NCI-H1436 treated with DMSO at 0.1 percent for 48 hours (cell line): ENCODE measurements at places on chromosomes 12 and 14.

- DNase-seq: no peak
Measured at GRCh38 chr14:97707603-97708002, 910.4 kb downstream of the VRK1 start.

- no peak for DNase-seq
Measured at GRCh38 chr14:81235096-81235495, 14.3 kb upstream of the GTF2A1 start.

- no peak for DNase-seq
Measured at GRCh38 chr14:58287607-58288042, 10.7 kb upstream of the ARID4A start.

GRCh38 chr12:47105914-47106674, 26.3 kb upstream of the AMIGO2 start:
- DNase-seq: no peak

GRCh38 chr14:61333087-61333486, 11.7 kb downstream of the PRKCH start:
- no peak for DNase-seq

- DNase-seq: no peak
Measured at GRCh38 chr12:28189784-28190320, 404 bp upstream of the CCDC91 start.

GRCh38 chr12:92139634-92140150, 6.0 kb downstream of the BTG1 start:
- no peak for DNase-seq

DNA sequence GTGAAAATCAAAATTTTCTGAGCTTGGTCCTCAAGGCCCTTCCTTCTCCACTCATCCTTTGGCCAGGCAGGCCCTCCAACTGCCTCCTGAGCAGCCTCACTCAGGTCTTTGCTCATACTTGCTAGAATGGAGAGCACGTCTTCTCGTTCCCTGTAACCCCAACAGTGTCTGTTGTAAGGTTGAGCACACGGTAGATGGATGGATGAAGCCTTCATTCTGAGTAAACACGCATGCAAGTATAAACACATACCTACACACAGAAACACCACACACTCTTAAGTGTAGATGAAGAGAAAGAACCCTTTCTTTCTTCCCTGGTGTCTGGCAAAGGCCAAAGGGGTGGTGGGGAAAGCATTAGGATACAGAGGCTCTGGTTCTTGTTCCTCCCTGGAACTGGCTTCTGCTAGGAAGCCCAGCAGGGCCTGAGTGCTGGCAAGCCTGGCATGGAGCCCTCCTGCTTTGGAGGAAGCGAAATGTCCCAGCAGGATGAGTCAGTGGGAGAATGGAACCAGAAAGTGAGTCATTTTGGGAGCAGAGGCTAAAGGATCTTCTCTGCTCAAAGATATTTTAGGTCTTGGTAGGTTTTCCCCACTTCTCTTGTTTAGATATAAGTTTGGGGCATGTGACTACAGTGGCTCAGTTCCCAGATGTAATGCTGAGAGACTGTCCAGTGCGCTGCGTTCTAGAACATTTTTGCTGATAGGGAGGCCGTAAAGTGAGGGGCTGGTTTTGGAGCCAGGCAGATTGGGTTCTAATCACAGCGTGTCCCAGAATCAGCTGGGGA, 127.4 kb downstream of the CACNA1C start:
- no peak for DNase-seq

DNA sequence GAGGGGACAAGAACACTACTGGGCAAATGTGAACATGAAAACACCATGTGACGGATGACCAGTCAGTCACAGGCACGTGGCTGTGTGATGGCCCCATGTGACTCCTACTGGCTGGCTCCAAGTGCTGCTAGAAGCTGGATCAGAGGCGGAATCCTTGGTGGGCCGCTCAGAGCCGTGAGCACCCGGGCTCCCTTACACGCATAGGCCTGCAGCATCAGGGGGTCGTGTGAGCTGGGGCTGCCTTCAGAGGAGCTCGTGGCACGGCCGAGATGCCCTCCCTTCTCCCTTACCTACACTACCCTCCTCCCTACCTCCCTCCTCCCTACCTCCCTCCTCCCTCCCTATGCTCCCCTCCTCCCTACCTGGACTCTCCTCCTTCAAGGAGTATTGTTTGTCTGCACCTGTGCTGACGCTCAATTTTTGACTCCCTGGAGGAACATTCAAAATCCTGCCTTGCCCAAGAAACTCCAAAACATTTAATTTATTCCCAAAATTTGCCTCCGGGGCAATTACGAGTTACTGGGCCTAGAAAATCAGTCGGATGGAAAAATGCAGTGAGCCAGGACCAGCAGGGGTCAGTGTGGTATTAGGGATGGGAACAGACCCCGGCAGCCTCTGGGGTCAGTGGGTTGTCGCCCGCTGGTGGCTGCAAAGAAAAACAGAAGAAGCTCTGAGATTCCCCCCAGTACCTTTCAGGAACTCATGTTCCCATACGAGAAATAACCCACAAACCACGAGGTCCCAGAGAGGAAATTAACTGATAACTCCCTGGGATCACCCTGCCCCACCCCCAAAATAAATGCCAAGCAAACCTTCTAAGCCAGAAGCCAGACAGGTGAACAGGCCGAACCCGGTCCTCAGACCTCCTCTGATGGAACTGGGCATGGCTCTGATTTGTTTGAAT, 61.3 kb downstream of the C14orf132 start:
- DNase-seq: no peak

- no peak for DNase-seq
Measured at GRCh38 chr14:88454886-88455285, 69.4 kb downstream of the SPATA7 start.

- DNase-seq: no peak
Measured at GRCh38 chr12:3998397-3998796, 125.2 kb upstream of the PARP11 start.

GRCh38 chr12:28555748-28556147, 365.5 kb downstream of the CCDC91 start:
- DNase-seq: no peak

DNA sequence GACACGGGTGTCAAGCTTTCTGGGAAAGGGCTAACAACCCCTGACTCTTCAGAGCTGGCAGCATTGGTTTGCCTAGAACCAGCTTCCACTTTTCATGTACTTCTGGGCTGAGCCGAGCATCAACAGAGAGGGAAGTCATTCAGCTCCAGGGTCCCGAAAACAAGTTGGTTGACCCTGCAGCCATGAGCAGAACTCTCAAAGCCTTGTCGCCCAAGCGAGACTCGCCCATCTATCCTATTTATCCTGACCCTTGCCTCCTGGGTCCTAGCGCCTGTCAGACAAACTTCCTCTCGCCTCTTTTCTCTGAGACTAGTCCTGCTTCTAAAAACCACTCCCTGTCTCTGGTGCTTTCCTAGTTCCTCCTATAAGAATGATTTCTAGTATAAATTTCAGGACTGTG, 47.9 kb downstream of the ASCL4 start:
- no peak for DNase-seq

- no peak for DNase-seq
Measured at GRCh38 chr12:50888666-50889065, 45.9 kb downstream of the TMPRSS12 start.

GRCh38 chr12:76866726-76867125, 12.1 kb downstream of the CSRP2 start:
- DNase-seq: no peak
